A549 (cell line): ENCODE measurements at places on chromosomes 16 and 17.

- no peak for DNase-seq
Observed at GRCh38 chr17:65670667-65671371, 109.4 kb upstream of the AXIN2 start.

GRCh38 chr17:8412089-8412488, 14.5 kb upstream of the RNF222 start:
- no peak for DNase-seq

- DNase-seq: no peak
Observed at GRCh38 chr17:28399808-28400207, 6.2 kb downstream of the SLC46A1 start.

DNA sequence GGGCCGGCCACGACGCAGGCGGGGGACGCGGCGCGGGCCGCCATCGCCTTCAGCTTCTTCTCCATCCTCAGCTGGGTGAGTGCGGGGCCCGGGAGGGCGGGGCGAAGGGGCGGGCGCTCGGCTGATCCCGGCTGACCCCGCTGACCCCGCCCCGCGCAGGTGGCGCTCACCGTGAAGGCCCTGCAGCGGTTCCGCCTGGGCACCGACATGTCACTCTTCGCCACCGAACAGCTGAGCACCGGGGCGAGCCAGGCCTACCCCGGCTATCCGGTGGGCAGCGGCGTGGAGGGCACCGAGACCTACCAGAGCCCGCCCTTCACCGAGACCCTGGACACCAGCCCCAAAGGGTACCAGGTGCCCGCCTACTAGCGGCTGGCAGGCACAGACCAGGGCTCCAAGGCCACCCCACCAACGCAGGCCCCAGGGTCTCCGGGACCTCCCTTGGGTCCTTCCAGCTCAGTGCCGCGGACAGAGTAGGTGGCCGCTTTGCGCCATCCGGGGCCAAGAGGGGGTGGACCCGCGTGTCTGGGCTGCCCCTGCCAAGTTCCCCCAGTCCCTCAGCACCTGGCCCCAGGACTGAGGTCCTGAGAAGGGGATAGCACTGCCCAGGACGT, 3.0 kb downstream of the SYNGR3 start:
- no peak for DNase-seq

DNA sequence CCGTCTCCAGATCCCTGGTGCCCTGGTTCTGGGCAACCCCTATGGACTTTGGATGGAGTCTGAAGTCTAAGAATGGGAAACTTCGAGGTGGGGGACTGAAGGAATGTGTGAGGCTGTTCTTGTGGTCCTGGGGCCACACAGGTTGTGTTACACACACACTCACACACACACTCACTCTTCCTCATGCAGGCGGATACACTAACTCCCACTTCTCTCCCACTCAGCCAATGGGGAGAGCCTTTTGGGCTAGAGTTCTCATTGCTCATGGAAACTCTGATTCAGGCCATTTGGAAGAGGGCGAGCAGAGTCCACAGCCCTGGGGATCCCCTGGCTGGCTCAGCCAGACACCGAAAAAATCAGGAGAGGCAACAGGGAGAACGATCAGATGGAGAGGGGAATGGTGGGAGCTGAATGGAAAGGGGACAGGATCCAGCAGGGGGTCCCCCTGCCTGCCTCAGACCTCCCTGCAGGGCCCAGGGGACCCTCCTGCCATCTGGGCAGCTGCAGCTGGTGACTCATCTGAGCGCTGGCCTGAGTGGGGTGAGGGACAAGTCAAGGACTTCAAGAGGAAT, 9.1 kb downstream of the IGFBP4 start:
- DNase-seq: peak; percentile 67

DNA sequence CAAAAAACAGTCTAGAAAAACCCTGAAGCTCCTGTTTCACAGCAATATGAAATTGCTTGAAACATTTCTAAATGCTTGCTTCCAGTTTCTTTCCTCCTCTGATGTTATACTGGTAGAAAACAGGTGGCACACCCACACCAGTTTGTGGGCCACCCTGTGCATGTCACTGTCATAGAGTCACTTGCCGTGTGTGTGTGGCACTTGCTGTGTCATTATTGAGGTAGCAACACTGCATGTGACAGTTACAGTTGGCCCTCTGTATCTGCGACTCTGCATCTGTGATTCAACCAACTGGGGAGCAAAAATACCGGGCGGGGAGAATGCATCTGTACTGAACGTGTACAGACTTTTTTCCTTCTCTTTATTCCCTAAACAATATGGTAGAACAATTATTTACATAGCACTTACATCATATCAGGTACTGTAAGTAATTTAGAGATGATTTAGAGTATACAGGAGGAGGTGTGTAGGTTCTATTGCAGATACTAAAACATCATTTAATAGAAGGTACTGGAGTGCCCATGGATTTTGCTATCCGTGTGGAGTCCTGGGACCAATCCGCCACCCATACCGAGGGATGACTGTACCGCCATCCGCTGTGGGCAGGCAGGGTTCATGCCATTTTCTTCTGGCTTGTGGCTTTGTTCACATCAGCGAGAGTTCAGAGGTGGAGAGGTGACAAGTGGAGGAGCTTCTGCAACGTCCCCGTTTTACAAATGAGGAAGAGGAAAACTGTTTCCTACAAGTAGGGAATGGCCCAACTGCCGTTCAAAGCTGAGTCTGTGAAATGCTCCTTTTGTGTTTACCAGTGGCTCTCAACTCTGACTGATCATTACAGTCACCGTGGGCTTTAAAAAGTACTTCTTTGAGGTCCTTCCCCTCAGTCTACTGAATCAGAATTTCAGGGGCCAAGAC, 373.7 kb downstream of the SNX29 start:
- no peak for DNase-seq

DNA sequence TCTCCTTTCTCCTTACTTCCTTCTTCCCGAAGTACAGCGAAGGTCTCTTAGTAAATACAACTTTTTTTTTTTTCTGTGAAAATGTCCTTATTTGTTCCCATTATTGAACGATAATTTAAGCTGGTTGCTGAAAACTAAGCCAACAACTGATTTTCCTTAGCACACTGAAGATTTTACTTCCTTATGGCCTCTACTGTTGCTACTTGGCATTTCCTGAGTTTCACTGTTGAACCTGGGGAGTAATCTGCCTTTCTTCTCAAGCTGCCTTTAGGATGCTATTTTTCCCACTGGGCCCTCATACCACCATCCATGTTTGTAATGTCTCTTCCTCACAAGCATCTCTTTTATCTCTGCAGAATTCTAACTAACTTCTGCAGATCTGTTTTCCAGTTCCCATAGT, 26.1 kb downstream of the UBE2O start:
- no peak for DNase-seq

- no peak for DNase-seq
Observed at GRCh38 chr17:39820987-39821386, 43.1 kb downstream of the IKZF3 start.

DNA sequence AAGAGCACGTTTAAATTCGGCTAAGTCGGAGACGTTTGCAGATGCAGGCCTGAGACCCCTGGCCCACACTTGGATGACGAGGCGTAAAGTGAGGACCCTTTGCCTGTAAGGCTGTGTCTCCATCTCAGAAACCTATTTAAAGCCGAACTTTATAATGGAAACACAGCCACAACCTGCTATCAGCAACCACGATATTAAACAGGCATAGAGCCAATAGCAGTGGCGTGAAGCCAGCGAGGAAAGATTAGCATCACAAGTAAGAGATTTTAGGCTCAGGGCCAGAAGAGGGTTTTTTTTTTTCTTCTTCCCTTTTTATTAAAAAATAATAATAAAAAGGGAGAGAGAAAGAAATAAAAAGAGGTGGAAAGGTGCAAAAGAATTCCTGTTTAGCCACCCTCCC, 111.3 kb upstream of the NOL11 start:
- DNase-seq: no peak

GRCh38 chr16:85428168-85428898, 184.8 kb upstream of the GSE1 start:
- peak; percentile 55 for DNase-seq

- peak; percentile 94 for DNase-seq
Observed at GRCh38 chr17:74569020-74570003, 2.0 kb upstream of the CD300H start.

DNA sequence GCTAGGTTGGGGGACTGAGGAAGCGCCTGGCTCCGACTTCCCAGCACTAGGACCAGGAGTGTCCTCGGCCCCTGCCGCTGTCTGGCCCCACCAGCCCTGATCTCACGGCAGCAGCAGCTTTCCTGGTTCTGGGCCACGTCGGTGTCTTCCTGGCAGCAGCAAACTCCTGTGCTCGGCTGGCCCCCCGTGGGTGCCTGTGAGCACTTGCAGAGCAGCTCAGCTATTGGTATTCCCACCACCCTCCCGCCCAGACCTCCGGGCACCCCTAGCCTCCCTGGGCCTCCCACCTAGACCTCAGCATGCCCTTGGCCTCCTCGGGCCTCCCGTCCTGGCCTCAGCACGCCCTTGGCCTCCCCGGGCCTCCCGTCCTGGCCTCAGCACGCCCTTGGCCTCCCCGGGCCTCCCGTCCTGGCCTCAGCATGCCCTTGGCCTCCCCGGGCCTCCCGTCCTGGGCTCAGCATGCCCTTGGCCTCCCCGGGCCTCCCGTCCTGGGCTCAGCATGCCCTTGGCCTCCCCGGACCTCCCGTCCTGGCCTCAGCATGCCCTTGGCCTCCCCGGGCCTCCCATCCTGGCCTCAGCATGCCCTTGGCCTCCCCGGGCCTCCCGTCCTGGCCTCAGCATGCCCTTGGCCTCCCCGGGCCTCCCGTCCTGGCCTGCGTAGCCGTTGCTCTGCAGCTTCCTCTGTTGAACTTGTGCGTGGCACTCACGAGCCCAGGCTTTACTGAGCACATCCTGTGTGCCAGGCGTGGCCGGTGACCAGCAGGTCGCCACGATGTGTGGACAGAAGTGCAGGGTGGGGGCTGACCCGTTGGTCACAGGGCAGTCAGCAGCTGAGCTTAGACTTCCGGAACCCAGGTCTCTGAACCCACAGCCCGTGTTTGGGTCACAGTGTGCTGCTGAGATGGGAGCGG, 51.8 kb upstream of the ACSF3 start:
- no peak for DNase-seq

GRCh38 chr16:4375717-4376116, 4.1 kb downstream of the VASN start:
- no peak for DNase-seq

- no peak for DNase-seq
Observed at GRCh38 chr17:6170349-6170748, 100.2 kb downstream of the WSCD1 start.
